Stimulated activated CD8-positive, alpha-beta memory T cell treated with anti-CD3 and anti-CD28 coated beads, Interleukin-7, amount 100 ng/mL, for 4 hours (primary cell): ENCODE measurements at places on chromosomes 16 and 17.

- no peak for DNase-seq
These were observed 55.5 kb upstream of the GPRC5B start for GRCh38 chr16:19940195-19940594.

GRCh38 chr16:82506692-82507670, 119.8 kb upstream of the CDH13 start:
- no peak for DNase-seq

- no peak for DNase-seq
These were observed 82.1 kb downstream of the GPR139 start for GRCh38 chr16:19991614-19992013.

DNA sequence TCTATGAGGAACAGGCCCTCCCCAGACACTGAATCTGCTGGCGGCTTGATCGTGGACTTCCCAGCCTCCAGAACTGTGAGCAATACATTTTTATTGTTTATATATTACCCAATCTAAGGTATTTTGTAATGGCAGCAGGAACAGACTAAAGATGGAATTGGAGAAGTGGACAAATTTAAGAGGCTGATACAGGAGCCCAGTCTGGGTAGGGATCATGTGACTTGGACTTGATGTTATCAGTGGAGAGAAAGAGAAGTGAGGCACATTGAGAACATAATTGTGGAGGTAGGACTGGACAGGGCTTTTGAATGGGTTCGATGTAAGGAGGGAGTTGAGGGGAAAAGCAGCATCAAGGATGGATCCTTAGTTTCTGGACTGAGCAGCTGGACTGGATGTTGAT, 93.8 kb downstream of the USP31 start:
- DNase-seq: no peak

DNA sequence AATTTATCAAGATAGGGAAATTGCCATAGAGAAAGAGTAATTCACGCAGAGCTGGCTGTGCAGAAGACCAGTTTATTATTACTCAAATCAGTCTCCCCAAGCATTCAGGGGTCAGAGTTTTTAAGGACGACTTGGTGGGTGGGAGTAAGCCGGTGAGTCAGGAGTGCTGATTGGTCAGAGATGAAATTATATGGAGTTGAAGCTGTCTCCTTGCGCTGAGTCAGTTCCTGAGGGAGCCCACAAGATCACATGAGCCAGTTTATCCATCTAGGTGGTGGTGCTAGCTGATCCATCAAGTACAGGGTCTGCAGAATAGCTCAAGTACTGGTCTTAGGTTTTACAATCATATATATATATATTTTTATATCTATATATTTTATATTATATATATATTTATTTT, 6.0 kb upstream of the AQP8 start:
- no peak for DNase-seq

DNA sequence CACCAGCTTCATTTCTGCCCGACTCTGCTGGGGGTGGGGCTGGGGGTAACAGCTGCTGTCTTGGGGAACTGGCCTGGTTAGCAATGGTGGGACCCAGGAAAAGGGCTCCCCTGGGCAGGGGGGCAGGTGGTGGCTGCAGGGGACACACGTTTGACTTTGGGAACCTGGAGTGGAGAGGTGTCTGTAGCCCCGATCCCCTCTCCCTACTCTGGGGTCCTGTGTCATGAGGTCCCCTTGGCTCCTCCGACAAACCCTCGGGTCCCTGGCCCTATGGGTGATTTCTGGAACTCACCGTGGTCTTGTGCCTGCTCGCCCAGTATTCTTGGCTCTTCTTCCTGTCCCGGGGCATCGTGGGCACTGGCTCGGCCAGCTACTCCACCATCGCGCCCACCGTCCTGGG, 12.0 kb downstream of the SPNS3 start:
- no peak for DNase-seq

DNA sequence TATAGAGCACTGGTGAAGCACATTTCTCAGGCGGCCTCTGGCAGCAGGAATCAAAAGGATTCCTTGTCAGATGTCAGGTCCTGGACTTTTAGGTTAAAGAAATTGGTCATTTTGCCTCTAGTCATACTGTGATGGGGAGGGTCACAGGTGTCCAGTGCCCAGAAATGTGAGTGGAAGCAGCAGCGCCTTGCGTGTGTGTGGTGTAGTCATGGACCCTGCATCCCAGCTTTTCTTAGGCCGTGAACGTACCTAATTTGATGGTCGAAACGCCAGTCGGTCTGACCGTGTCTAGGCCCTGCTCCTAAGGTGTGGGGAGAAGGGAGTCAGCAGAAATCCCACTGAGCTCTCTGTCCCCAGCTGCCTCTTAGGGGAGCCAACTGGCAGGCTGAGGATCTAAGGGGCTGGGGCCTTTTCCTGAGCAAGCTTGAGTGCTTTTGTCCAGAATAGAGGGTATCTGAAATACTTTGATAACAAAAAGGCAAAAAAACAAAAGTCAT, 32.0 kb downstream of the POLR3E start:
- no peak for DNase-seq

- no peak for DNase-seq
These were observed 142.8 kb downstream of the GRIN2A start for GRCh38 chr16:10039220-10040096.

GRCh38 chr16:80938004-80938878, 68.4 kb downstream of the CMC2 start:
- DNase-seq: no peak

DNA sequence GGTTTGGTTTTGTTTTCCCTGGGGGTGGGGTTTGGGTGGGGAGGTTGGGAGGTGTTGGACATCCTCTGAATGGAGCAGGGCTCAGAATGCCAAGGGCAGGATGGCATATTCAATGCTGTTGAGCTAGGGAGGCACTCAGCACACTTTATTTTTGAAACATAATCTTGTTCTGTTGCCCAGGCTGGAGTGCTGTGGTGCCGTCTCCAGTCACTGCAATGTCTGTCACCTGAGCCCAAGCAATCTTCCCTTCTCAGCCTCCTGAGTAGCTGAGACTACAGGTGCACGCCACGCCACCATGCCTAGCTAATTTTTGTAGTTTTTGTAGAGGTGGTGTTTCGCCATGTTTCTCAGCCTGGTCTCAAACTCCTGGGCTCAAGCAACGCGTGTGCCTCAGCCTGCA, 186.1 kb downstream of the RPTOR start:
- no peak for DNase-seq

GRCh38 chr16:88568710-88569613, 1.2 kb upstream of the ZC3H18 start:
- DNase-seq: no peak

DNA sequence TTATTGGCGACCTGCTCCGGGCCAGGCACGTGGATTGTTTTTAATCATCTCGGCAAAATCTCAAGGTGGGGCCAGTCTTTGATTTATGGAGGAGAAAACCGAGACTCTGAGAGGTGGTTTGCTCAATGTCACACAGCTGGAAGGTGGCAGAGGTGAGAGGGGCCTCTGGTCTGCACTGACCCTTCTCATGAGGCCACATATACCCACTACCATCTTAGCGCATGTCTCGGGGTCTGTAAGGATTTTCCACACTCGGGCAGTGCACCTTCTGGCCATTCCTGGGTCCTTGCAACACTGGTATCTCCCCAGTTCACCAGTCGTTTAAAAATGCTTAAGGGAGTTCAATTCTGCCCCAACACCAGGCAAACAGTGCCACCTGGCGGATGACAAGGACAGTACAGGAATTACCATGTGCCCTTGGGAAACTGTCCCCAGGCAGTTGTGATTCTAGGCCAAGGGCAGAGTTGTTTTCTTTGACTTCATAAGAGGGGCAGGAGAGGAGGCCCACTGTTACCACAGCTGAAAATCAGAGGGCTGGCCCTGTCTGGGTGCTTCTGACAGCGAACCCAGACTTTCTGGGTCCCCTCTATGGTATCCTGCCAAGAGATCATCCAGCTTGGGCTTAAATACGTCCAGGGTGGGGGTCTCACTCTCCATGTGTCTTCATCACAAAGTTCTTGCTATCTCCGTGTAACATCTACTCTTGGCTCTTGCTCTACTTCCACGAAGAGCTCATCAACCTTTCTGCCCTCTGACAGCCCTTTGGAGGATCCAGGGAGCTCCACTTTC, 39.4 kb upstream of the RAI1 start:
- peak; percentile 76 for DNase-seq

DNA sequence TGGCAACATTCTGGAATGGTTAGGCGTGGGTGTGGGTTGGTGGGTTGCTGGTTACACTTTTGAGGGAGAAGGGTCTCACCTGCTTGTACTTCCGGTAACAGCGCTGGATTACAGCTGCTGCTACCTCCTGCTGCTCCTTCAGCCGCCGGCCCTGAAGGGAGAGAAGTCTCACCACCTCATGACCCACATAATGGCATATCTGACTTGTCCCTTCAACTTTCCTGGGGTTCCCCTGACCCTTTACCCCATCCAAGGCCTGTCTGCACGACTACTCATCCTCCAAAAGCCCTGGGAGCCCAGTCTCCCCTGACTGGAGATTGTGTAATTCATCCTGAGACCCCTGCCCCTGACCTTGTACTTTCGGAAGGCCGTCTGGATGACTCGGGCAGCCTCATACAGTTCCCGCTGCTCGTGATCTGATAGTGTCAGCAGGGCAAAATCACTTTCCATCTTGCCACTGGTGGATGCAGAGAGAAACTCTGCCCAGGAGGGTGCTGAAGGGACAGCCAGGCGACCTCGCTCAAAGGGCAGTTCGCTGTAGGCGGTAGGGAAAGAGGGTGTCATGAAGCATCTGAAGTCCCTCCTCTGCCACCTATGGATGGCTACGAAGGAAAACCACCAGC, 2.0 kb upstream of the SPAG7 start:
- DNase-seq: no peak

DNA sequence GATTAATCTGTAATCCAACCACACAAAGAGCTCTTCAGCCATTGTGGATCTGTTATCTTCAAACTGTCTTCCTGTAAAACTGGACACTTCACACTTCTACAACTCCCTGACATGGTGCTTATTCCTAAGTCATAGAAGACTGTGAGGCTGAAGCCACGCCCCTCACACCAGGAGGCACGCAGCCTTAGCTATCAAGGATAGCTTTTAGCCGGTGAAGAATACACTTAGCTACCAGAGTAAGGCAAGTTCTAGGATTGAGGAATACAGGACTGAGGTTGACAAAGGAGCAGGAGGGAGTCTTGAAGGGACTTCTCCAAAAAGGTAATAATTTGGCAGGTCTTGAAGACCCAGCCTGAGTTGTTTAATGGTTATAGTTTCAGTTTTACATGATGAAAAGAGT, 79.8 kb upstream of the GAS7 start:
- DNase-seq: no peak

DNA sequence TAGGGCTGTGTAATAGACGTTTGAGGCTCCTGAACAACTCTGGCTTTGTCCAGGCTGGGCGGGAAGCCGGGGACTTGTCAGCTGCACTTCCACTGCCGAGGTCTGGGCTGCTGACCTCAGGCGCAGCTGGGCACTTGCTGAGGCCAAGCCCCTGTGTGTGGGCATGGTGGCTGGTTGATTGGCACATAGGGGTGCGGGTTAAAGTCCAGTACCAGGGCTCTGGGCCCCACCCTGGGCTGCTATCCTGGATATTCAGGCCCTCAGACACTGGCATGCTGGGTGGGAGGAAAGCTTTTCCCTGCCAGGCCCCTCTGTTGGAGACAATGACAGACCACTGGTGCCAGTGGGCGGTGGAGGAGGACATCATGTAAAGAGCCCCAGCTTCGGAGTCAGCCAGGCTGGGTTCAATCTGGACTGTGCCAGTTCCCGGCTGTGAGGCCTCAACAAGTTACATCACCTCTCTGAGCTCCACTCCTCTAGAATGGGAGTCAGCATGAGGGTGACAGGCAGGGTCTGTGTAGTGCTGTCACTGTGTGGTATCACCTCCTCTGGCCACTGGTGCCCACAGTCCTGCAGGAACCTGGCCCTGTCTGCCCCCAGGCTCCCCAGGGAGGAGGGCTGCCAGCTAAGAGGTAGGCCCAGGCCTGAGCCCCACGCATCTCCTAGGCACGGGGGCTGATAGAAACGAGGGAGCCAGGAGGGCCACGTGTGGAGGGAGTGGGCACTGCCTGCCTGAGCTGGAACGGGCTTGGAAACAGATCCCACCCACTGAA, 42.5 kb downstream of the PSME3IP1 start:
- no peak for DNase-seq

- no peak for DNase-seq
These were observed 57.9 kb downstream of the MYO1D start for GRCh38 chr17:32819035-32819434.

DNA sequence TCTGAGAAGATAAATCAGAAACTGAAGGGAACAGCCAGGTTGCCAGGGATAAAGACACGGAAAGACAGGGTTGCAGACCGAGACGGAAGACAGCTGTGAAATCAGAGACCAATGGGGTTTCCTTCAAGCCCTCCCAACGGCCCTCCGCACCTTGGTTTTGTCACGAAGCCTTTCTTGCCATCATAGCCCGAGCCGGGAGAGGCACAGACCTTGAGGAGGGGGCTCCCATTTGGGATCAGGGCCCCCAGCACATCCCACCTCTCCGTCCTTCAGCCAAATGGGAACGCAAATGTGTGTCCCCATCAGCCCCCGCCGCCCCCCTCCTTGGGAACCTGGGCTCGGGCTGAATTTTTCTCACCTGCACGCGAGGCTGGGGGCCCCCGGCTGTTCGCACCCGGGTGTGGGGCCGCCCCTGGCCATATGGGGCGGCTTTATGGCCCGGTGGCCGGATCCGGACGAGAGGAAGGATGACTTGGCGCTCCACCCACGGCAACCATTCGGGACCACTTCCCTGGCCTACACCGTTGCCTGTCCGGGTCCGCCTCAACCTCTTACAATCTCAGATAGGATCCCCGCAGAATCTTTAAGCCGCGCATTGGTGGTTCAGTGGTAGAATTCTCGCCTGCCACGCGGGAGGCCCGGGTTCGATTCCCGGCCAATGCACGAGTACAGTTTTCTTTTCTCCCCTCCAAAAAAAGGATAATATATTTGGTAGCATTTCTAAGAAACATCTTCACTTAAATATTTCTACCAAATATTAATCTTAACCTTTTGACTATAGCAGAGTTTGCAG, 1.4 kb upstream of the HES7 start:
- DNase-seq: peak; percentile 72

DNA sequence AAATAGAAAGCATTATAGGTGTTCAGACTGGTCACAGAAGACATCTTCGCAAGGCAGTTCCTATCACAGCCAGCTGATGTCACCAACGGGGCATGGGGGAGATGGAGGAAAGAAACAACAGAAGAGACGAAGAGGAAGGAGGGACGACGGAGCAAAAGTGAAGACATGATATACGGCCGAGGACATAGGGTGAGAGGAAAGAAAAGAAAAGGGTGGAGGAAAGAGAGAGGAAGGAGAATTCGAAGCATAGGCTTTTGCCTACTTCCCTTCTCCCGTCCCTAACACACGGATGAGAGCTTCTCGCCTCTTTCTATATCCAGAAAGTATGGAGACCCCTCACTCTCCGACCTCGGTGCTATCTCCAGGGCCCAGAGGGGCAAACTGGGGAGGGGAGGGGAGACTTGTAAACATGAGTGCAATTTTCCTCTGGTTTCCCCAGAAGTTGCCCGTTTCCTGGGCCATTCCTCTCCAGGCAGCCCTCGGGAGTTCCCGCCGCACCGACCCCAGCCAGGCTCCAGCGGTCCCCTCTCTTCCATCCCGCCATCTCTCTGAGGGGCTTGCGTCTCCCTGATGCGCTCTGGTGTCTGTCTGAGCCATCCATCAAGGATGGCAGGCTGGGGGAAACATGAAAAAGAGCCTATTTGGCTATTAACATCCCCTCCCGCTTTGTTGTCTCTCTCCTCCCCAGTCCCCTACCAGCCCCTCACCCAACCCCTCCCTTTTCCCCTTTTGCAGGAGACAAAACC, 26.0 kb downstream of the COPZ2 start:
- peak; percentile 13 for DNase-seq

- DNase-seq: no peak
These were observed 268.7 kb upstream of the SALL1 start for GRCh38 chr16:51419768-51420167.
